ENCODE measurements at places on chromosomes 2 and 18.

- DNase-seq = no peak
Measured at GRCh38 chr2:172889768-172890430, 154.3 kb downstream of the RAPGEF4 start.

DNA sequence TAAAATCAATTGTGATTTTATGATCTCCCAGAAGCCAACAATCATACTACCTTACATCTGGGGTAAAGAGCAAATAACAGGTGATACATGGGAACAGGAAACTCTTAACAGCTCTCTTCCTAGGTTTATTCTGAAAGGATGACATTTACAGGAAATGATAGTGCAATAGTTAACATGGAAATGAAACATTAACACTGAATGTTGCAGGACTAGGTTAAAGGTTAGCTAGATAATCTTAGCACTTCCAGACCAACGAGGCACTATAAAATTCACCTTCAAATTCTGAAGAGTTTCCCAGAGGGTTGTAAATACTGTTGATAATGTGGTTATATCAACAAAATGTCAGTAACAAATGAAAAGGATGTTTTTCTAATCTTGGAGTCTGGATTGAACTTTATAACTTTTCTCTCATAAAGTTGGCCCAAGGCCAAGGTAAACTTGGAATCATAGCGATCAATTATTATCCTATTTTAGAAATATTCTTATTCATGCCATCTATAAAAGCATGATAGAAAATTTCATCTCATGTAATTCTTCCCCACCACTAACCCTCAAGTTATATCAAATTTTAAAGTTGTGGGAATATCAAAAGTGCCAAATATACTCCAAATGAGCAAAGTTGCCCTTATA is 32.9 kb upstream of the GCG start:
- no peak for DNase-seq

GRCh38 chr2:43110442-43110871 is 115.9 kb downstream of the ZFP36L2 start:
- DNase-seq = no peak

GRCh38 chr18:59159986-59160385 is 20.3 kb downstream of the SEC11C start:
- no peak for DNase-seq

- no peak for DNase-seq
Measured at GRCh38 chr2:62578803-62579640, 73.0 kb upstream of the TMEM17 start.

DNA sequence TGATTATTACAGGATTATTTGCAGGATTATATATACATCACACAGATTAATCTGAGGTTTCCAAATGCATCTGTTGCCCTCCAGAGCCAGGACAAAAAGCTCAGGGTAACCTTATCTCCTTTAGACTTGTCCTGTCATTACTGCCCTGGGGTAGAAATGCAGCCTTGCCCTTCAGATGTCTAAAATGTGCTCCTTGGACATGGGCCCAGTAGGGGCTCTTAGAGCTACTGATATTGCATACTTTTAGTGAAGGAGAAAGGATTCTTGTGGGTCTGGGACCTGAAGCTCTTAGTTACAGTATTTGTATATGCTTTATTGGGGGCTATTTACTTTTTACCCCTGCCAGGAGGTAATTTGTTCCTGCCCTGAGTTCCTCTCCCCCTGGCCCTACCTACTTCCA is 56.1 kb downstream of the PRKRA start:
- no peak for DNase-seq

DNA sequence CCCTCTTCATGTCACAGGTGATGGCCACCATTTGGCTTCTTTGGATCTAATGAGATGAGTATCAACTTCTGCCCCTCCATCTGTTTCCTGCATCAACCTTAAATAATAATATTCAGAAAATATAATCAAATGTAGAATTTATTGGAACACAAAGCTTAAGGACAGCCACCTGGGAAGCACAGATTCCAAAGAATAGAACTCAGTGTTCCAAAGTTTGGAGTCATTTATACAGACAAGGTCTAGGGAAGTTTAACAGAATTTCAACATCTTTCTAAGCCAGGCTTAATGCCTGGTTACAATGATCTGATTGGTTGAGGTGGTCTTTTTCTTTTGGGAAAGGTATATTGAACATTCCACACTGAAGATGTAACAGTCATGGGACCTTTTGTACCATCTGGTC is 218.0 kb upstream of the PIEZO2 start:
- DNase-seq = no peak
